Muscle of leg (tissue), 16 donors: ENCODE measurements at places on chromosomes 4 and X. TPM values are rescaled to one million over a fixed set of nuclear protein-coding genes. Genes with fewer than 3 reads are reported as not detected.
A peak's percentile ranks its signal among the peaks of the same experiment; 100 is the strongest.

GRCh38 chrX:55867181-55867651, 149.7 kb downstream of the RRAGB start:
- H3K4me1 ChIP-seq, result no peaks in the 10 kb centered on the region
- DNase-seq, result peak; percentile 0
- no peaks in the 10 kb centered on the region for H3K27me3 ChIP-seq
- no peak overlapping the region for H3K4me3 ChIP-seq
- no peaks in the 10 kb centered on the region for H3K36me3 ChIP-seq

- DNase-seq, result peak; percentile 69
- H3K36me3 ChIP-seq, result peaks cover 3% of the 10 kb centered on the region
- H3K4me1 ChIP-seq, result no peaks in the 10 kb centered on the region
- no peaks in the 10 kb centered on the region for H3K27me3 ChIP-seq
- no peak overlapping the region for H3K4me3 ChIP-seq
- no peak overlapping the region for H3K27ac ChIP-seq
Observed at GRCh38 chr4:145061318-145061920, 36.6 kb downstream of the ANAPC10 start.

DNA sequence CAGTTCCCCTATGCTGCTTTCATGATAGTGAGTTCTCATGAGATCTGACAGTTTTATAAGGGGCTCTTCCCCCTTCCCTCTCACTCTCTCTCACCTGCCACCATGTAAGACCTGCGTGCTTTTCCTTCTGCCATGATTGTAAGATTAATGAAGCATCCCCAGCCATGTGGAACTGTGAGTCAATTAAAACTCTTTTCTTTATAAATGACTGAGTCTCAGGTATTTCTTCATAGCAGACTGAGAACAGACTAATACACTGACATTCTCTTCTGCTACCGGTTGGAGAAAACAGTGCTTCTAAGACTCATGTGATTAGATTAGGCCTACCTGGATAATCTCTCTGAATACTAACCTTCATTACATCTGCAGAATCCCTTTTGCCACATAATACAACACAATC, 45.4 kb upstream of the TRPC5OS start:
- peaks cover 6% of the 10 kb centered on the region for H3K4me1 ChIP-seq
- no peak overlapping the region for H3K4me3 ChIP-seq
- no peaks in the 10 kb centered on the region for H3K36me3 ChIP-seq
- no peak for DNase-seq
- H3K27me3 ChIP-seq, result peaks cover 17% of the 10 kb centered on the region
- peak overlapping the region; percentile 9 for H3K27ac ChIP-seq

DNA sequence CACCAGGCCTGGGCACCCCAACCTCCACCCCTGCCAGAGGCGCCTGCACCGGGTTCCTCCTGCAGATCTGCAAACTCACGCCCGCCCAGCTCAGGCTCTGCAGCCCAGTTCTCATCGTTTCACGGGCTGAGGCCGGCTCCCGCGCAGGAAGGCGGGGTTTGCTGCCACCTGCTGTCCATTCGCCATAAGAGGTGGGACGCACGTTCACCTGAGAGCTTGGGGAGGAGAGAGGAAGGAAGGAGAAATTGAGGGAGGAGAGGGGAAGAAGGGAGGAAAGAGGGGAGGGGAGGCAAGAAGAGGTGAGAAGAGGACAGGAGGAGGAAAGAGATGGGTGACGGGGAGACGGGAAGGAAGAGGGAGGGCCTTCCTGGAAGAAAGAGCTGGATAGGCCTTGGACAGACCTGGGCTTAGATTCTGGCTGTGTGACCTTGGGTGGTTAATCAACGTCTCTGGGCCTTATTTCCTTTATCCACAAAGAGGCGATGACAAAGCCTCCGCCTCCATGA, 114.5 kb downstream of the ADRA2C start:
- DNase-seq, result peak; percentile 60
- no peaks in the 10 kb centered on the region for H3K36me3 ChIP-seq
- H3K4me3 ChIP-seq, result no peak overlapping the region
- H3K4me1 ChIP-seq, result peaks cover 10% of the 10 kb centered on the region
- H3K27ac ChIP-seq, result no peak overlapping the region

The ATP2B3 gene
- 0.18 TPM for total RNA-seq

The ZNF157 gene
- total RNA-seq, result 0.35 TPM

DNA sequence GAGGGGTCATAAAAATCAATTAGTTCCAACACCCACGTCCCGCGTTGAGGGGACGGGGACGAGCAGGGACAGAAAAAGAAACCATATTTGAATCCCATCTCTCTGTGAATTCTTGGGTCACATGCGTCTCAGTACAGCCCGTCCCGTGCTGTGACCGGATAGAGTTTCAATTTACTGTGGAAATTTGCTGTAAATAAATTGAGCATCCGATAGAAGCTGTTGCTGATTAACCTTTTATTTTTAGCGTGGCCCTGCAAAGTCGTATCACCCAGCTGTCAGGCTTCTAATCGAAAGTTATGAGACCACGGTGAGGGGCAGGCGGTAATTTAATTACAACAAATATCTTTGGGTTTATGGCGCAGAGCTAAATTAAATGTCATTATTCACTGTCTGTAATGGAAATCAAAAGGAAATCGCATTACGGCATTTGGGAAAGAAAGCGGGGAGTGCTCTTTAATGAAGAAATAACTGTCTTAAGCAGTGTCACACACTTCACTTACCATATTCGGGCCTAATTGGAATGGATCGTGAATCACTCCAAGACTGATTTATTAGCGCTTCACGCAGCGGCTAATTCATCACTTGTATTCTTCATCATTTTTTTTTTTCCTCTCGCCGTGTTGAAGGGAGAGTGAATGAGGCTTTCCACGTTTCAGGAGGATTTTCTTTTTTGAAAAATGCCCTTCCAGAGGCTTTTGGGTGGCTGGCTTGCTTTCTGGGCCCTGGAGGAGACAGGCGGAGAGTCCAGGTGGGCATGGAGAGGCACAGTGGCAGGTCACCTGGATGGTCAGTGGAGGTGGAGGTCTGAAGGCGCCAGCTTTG, 7.3 kb downstream of the SHOX start:
- H3K4me3 ChIP-seq, result peak overlapping the region; percentile 8
- DNase-seq, result peak; percentile 45
- peaks cover 86% of the 10 kb centered on the region for H3K27me3 ChIP-seq
- H3K27ac ChIP-seq, result peak overlapping the region; percentile 20
- no peaks in the 10 kb centered on the region for H3K36me3 ChIP-seq
- peaks cover 2% of the 10 kb centered on the region for H3K4me1 ChIP-seq

DNA sequence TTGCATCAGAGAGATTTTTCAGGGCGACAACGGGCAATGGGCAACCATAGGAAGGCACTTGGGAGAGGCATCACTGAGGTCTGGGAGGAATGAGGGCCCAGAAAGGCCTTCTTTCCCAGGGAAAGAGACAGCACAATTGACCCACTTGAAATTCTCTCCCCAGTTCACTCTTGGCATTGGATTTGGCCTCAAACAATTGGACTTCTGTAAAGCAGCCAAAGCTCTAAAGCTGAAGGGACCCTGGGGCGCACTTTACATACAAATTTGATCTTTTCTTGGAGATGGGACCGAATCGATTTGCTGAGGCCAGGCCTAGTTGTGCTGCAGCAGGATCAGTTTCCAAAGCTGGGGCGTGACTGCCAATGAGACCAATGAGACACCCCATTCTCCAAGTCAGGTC, 3.2 kb downstream of the ARHGAP36 start:
- no peak for DNase-seq
- peaks cover 57% of the 10 kb centered on the region for H3K27me3 ChIP-seq

The ARX gene
- total RNA-seq, result 1.4 TPM

GRCh38 chr4:133136833-133137232, 12.3 kb upstream of the PCDH10 start:
- H3K36me3 ChIP-seq, result no peaks in the 10 kb centered on the region
- H3K27ac ChIP-seq, result no peak overlapping the region
- DNase-seq, result no peak
- no peak overlapping the region for H3K4me3 ChIP-seq

DNA sequence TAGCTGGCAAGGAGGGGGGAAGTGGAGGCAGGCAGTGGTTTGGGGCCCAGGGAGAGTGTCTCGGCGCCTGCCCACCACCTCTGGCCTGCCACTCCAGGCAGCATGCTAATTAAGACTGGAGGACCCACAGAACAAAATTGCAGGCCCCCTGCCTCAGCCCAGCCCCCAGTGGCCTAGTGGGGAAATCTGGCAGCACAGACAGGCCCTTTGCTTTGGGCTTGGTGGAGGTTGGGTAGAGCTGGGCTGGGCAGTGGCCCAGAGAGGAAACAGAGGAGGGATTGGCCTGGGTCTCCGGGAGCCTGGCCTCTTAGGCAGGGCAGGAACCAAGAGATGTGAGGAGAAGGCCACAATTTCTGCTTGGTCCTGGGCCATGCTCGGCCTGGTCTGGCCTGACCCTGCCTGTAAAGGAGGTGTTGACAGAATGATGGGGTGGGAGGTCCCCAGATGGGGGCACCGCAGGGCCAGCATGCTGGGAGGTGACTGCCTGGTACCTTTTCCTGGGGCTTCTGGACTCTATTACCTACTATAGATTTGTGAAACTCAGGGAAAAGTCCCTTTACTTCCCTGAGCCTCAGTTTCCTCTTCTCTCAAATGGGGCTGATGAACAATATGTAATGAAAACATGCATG, 92.4 kb upstream of the PJA1 start:
- peaks cover 49% of the 10 kb centered on the region for H3K27me3 ChIP-seq
- H3K4me3 ChIP-seq, result no peak overlapping the region
- no peak for DNase-seq
- no peaks in the 10 kb centered on the region for H3K36me3 ChIP-seq
- no peak overlapping the region for H3K27ac ChIP-seq

GRCh38 chrX:24335871-24336270, 22.0 kb upstream of the SUPT20HL2 start:
- no peaks in the 10 kb centered on the region for H3K36me3 ChIP-seq
- H3K4me3 ChIP-seq, result no peak overlapping the region
- H3K4me1 ChIP-seq, result no peaks in the 10 kb centered on the region
- peaks cover 6% of the 10 kb centered on the region for H3K27me3 ChIP-seq
- DNase-seq, result no peak
- H3K27ac ChIP-seq, result no peak overlapping the region

- no peak overlapping the region for H3K4me3 ChIP-seq
- no peaks in the 10 kb centered on the region for H3K27me3 ChIP-seq
- H3K27ac ChIP-seq, result no peak overlapping the region
- peaks cover 31% of the 10 kb centered on the region for H3K36me3 ChIP-seq
- H3K4me1 ChIP-seq, result no peaks in the 10 kb centered on the region
- DNase-seq, result no peak
Observed at GRCh38 chr4:105232374-105232773, 85.7 kb downstream of the TET2 start.

GRCh38 chrX:19225909-19226308, 103.6 kb upstream of the ADGRG2 start:
- H3K4me1 ChIP-seq, result no peaks in the 10 kb centered on the region
- peaks cover 20% of the 10 kb centered on the region for H3K27me3 ChIP-seq
- no peak for DNase-seq
- H3K4me3 ChIP-seq, result no peak overlapping the region
- H3K27ac ChIP-seq, result no peak overlapping the region

The EMCN gene
- total RNA-seq, result 36.1 TPM

The CLNK gene
- total RNA-seq, result 0.04 TPM

DNA sequence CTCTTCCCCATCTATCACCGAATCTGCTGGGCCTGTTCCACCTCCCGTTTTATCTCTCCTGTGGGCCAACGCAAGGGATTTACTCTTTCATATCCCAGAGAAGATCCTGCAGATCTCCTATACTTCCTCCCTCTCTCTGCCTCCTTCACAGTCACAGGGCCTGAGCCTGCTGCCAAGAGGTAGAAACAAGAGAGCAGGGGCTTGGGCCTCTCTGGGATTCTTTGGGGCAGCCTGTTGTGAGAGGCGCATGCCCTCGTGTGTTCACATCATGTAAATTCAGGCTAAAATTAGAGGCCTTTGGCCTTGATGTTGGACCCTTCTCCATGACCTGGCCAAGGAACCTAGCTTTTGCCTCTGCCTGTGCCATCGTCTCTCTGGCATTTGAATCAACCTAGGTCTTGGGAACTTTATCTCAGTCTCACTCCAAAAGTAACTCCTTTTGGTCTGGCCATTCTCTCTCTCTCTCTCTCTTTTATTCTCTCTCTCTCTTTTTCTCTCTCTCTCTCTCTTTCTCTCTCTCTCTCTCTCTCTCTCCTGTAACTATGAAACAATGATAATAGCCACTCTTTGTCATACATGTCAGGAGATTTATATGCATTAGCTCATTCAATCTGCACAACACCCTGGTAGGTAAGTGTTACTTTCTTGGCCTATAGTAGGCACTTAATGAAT, 20.0 kb upstream of the EFNB1 start:
- peak; percentile 81 for DNase-seq
- H3K36me3 ChIP-seq, result no peaks in the 10 kb centered on the region
- no peak overlapping the region for H3K27ac ChIP-seq
- peaks cover 2% of the 10 kb centered on the region for H3K4me1 ChIP-seq
- H3K27me3 ChIP-seq, result peaks cover 7% of the 10 kb centered on the region

The GAGE12E gene
- not detected for total RNA-seq

- no peak overlapping the region for H3K27ac ChIP-seq
- no peak for DNase-seq
Observed at GRCh38 chrX:53715346-53715924, 28.9 kb upstream of the HUWE1 start.

The FRG2 gene
- total RNA-seq, result not detected

- peaks cover 6% of the 10 kb centered on the region for H3K27me3 ChIP-seq
- H3K4me3 ChIP-seq, result no peak overlapping the region
- H3K4me1 ChIP-seq, result no peaks in the 10 kb centered on the region
- H3K36me3 ChIP-seq, result peaks cover 1% of the 10 kb centered on the region
- DNase-seq, result peak; percentile 87
Observed at GRCh38 chrX:118459494-118459893, 36.1 kb upstream of the DOCK11 start.

The NPY2R gene
- total RNA-seq, result under 0.01 TPM

DNA sequence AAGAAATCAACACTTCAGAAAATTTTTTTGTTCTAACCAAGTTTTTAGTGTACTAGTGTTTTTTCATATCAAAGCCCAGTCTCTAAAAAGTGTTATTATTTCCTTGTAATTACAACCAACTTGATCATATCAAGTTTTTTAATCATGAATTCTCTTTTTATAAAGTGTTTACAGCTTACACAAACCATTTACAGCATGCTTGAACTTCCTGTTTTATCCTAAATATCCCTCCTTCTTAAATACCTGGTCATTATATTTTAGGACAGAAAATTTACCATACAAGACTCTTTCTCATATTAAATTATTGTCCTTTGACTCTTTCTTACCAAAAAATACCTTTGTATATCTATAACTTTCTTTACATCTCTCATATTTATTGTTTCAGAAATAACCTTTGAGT, 89.4 kb upstream of the NPY2R start:
- DNase-seq, result no peak
- H3K4me1 ChIP-seq, result no peaks in the 10 kb centered on the region
- no peaks in the 10 kb centered on the region for H3K27me3 ChIP-seq
- no peak overlapping the region for H3K27ac ChIP-seq

The CENPI gene
- total RNA-seq, result 6.6 TPM

GRCh38 chr4:94531991-94532789, 80.4 kb downstream of the PDLIM5 start:
- peaks cover 9% of the 10 kb centered on the region for H3K4me1 ChIP-seq
- DNase-seq, result no peak
- no peak overlapping the region for H3K4me3 ChIP-seq
- H3K27me3 ChIP-seq, result no peaks in the 10 kb centered on the region

DNA sequence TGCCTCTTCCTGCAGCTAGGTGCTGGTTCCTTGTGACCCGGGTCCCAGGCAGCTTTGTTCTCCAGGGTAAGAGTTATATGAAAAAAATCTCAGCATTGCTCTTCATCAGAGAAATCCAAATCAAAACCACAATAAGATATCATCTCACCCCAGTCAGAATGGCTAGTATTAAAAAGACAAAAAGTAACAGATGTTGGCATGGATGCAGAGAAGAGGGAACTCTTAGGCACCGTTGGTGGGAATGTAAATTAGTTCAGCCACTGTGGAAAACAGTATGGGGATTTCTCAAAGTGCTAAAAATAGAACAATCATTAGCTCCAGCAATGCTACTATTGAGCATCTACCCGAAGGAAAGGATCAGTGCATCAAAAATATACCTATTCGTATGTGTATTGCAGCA, 61.5 kb downstream of the SORCS2 start:
- peaks cover 74% of the 10 kb centered on the region for H3K4me1 ChIP-seq
- H3K27me3 ChIP-seq, result peaks cover 4% of the 10 kb centered on the region
- no peak for DNase-seq
- no peak overlapping the region for H3K27ac ChIP-seq
- H3K4me3 ChIP-seq, result no peak overlapping the region
